ENCODE measurements at places on chromosomes 7 and 10.

GRCh38 chr7:81297317-81297716, 378.5 kb upstream of the SEMA3C start:
- DNase-seq: no peak

DNA sequence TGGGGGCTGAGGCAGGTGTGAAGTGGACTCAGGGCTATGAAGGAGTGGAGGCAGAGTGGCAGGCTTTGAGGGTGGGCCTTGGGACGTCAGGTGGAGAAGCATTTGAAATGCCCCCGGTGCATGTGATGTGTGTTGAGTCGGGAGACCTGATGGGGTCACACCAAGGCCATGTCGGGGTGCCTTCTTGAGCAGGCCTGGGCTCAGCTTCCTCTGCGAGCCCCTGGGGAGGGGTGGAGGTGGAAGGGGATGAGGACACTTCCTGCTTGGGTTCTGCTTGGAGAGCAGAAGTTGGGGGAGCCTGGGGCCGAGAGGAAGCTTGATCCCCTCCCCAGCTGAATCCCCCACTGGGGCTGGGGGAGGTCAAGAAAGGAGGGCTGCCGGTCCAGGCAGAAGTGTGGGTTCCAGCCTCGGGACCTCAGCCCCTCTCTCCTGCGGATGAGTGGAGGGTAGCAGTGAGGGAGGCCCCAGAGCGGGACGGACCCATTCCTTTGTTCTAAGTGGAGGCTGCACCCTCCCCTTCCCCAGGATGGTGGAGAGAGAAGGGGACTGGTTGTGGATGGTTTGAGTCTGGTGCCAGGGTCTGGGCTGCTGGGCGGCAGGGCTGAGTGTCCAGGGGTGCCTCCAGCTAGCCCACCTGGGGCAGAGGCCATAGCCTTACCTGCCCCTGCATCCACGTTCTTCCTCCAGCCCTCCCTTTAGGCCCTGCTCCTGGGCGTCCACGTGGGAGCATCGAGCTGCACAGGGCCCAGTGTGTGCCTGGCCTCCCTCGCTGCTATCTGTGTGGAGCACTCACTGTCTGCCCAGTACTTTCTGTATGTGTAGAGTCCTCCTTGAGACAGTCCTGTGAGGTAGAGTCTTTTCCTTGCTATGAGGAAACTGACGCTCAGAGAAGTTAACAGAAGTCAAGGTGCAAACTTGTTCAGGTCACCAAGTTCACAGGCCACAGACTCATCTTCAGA, 36.7 kb downstream of the PRF1 start:
- no peak for DNase-seq

- DNase-seq: no peak
Observed at GRCh38 chr7:67100956-67101361, 104.3 kb downstream of the TYW1 start.

- DNase-seq: no peak
Observed at GRCh38 chr7:39656415-39656814, 33.0 kb downstream of the RALA start.

- peak; percentile 31 for DNase-seq
Observed at GRCh38 chr10:11242443-11243387, 225.0 kb downstream of the CELF2 start.

GRCh38 chr7:130896898-130897514, 163.0 kb upstream of the KLF14 start:
- DNase-seq: peak; percentile 57

- no peak for DNase-seq
Observed at GRCh38 chr10:80900661-80901060, 363.0 kb downstream of the SH2D4B start.

DNA sequence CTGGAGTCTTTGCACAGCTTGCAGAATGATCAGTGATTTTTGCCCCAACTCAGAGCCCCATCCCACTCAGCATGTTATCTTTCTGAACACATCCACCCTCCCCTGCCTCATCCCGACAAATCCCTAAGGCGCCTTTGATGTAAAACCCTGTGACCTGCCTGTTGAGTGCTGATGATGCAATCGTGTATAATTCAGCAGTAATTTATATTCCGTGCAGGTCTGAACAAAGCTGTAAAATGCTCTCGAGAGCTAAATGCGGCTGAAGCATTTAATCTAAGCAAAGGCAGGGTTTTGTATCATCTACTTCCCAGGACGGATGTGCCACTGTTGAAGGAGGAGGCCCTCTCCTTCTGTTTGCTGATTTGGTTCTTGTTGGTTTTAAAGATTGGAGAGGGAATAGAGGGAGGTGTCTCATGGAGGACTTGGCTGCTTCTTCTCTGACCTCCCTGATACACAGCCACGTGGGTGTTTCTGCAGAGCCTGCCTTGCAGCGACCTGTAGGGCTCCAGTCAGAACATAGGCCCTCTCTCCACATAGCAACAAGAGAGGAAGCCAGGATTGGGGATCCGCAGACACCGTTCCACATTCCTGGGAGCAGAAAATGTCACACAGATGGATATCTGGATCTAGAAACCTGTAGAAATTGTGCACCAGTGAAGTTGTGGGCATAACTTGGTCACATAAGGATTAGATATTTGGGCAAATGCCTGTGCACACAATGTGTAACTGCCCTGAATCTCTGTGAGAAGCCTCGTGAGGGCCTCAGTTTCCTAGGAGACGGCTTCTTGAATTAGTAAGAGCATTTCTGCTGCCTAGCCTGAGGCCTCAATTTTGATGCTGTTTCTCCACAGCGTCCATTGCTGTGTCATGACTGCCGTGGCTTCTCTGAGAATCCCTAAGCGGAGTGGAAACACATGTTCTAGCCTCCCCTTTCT, 90.2 kb upstream of the AGK start:
- DNase-seq: no peak

- no peak for DNase-seq
Observed at GRCh38 chr7:79778786-79779770, 325.6 kb upstream of the MAGI2 start.

- DNase-seq: no peak
Observed at GRCh38 chr7:70654979-70655378, 477.0 kb upstream of the GALNT17 start.

GRCh38 chr10:27153845-27154193, 365 bp downstream of the YME1L1 start:
- DNase-seq: no peak

- no peak for DNase-seq
Observed at GRCh38 chr10:97328646-97329453, 5.7 kb downstream of the FRAT2 start.

DNA sequence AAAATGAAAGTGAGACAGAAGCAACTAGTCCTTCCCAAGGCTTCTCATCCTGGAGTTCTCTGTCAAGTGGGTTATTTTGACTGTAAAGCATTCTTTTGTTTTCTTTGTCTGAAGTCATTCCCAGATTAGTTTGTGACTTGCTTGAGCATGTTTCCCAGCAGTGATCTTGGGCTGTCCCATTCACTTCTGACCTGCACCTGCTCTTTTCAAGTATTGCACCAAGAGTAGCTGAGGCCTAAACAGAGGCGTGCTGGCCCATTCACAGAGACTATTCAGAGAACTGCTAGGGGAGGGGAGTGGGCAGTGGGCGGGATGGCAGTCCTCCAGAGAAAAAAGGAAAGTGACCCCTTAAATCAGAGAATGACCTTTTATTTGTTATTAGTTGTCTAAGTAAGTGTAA, 61.3 kb downstream of the CACNA2D1 start:
- DNase-seq: no peak

DNA sequence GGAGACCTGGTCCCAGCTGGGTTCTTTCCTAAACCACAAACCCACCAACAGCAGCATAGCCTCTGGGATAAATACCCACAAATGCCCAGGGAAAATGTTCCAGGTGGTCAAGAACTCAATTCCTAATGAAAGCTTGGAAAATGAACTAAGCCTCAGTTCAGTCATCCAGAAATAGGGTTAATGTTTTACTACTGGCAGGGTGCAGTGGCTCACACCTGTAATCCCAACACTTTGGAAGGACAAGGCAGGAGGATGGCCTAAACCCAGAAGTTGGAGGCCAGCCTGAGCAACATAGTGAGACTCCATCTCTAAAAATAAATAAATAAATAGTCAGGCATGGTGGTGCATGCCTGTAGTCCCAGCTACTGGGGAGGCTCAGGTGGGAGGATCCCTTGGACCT, 82.2 kb downstream of the SVOPL start:
- no peak for DNase-seq

GRCh38 chr10:108104551-108105156, 940.1 kb upstream of the SORCS1 start:
- no peak for DNase-seq

DNA sequence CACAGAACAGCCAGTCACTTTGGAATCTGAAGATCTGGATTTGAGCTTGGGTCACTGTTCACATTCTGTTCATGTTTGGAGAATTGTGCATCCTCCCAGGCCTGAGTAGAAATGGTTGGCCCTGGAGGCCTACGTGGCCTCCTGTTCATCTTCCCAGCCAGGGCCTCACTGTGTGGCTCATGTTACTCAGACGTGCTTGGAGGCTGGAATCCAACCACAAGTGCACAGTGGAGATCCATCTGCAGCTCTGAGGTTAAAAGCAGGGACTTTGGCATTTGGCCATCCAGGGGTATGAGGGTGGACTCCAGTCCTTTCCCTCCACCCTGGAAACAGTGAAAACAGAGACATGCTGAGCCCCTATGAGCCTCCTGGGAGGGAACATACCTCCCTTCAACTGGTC, 709.0 kb upstream of the IGFBP3 start:
- DNase-seq: no peak

- no peak for DNase-seq
Observed at GRCh38 chr7:94003446-94004023, 620 bp downstream of the BET1 start.

DNA sequence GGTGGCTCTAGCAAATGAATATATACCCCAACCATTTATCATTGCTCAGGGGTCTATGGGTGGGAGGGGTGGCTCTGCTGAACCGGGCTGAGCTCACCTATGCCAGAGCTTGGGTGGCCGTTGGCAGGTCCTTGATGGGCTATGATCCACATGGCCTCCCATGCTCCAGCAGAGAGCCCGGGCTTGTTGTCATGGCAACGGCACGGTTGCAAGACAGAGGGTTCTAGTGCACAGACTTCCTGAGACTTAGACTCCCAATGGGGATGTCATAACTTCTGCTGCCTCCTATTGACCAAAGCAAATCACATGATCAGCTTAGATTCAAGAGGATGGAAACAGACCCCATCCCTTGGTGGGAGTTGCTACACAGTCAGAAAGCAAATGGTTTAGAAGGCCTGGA, 36.4 kb upstream of the CARD11 start:
- DNase-seq: no peak

- DNase-seq: peak; percentile 65
Observed at GRCh38 chr10:28533571-28534304, 820 bp downstream of the WAC start.

DNA sequence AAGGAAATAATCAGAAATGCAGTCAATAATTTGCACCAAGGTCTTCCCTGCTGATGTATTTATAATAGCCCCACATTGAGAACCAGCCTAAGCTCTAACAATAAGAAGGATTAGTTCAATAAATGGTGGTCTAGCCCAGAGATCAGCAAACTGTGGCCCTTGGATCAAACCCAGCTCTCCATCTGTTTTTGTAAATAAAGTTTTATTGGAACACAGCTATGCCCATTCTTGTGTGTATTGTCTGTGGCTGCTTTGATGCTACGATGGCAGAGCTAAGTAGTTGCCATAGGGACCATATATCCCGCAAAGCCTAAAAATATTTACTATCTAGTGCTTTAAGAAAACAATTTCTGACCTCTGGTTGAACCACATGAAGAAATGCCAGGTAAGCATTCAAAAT, 154.9 kb downstream of the EMX2 start:
- DNase-seq: no peak

GRCh38 chr7:131762753-131763152, 206.3 kb upstream of the PODXL start:
- no peak for DNase-seq

- no peak for DNase-seq
Observed at GRCh38 chr10:117960345-117960935, 86.3 kb downstream of the RAB11FIP2 start.
